ENCODE measurements at places on chromosomes 7 and 10. TPM values are rescaled to one million over a fixed set of nuclear protein-coding genes. Genes with fewer than 3 reads are reported as not detected.

The GDI2 gene
- total RNA-seq: 135 TPM

The GPR146 gene
- total RNA-seq: 4.4 TPM

The NCF1 gene
- total RNA-seq: 7.1 TPM

The POMZP3 gene
- total RNA-seq: 1.1 TPM

The ZP3 gene
- total RNA-seq: 1.4 TPM

The CTAGE15 gene
- total RNA-seq: not detected
